Cardiac fibroblast (primary cell): ENCODE measurements at places on chromosomes 16 and 17.

- DNase-seq, result no peak
These were observed 36.3 kb upstream of the CCL2 start for GRCh38 chr17:34218748-34219147.

GRCh38 chr16:53912155-53912554, 208.2 kb downstream of the FTO start:
- no peak for DNase-seq

DNA sequence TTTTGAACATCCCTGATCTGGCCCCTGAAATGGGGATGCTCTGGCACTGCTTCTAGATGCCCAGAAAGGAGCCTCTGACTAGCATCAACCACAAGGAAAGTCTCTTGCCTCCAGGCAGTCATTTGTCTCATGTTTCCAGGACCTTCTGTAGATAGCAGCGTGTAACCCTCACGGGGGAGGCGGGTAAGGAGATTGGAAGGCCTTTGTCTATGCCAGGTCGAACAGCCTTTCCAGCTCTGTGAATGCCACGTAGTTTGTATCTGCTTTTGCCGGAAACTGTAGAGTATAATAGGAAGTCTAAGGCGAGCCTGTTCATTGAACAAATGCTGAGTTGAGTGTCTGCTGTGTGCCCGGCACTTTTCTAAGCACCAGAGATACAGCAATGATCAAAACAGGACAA, 43.9 kb upstream of the AQP8 start:
- no peak for DNase-seq

DNA sequence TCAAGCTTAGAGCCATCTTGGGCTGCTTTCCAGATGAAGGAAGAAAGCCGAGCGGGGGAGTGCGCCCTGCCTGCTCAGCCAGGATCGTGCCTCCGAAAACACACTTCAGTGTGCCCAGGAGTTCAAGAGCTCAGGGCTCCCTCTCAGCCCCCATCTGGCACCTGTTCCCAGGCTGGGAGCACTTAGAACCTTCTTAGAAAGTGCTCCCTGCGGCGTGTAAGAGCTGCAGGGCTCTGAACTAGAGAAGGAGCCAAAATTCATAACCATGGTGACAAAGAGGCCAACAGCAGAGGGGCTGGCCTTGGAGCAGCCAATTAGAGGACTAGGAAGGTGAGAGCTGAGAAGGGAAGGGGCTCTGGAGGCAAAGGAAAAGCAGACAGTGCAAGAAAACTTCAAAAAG, 59.0 kb upstream of the TNRC6C start:
- no peak for DNase-seq

- DNase-seq, result peak; percentile 32
These were observed 4.9 kb downstream of the SLC35G3 start for GRCh38 chr17:35189291-35189690.

DNA sequence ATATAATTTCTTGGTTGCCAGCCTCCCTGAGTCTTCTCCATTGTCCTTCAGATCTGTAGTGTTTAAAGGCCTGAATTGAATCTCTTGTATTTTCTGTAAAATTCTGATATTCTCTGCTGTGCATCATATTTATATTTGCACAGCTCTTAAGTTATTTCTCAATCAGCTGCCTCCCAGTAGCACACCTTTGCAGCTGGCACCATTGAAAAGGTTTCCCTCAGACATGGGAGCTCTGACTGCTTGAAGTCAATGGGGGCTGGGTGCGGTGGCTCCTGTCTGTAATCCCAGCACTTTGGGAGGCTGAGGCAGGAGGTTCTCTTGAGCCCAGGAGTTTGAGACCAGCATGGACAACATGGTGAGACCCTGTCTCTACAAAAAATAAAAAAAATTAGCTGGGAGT, 40.4 kb downstream of the PITPNC1 start:
- DNase-seq, result no peak

DNA sequence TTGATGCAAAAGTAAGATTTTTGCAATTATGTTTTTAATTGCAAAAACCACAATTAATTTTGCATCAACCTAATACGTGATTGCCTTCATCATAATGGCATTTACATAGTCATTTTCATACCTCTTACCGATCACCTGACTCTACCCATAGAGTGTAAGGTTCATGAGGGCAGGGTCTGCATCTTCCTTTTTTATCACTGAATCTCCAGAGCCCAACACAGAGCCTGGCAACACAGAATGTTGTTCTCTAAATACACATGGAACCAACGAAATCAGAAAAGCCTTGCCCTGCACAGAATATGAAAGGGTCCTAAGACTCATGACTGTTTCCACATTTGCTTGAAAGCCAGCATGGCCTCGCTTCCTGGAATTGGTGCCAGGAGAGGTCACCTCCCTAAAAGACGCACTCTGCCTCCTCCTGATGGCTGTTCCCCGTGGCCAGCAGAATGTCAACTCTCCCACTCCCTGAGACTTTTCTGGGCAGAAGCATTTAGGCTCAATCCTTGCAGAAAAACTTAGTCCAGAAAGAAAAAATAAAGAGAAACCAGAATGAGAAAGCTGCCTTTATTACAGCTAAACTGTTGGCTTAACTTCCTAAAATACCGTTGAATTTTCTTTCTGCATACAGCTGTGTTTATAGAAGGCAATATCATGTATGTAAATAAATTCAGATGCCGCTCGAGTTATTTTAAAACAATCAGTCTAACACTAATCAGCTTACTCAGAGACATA, 327.8 kb upstream of the MAF start:
- DNase-seq, result no peak

DNA sequence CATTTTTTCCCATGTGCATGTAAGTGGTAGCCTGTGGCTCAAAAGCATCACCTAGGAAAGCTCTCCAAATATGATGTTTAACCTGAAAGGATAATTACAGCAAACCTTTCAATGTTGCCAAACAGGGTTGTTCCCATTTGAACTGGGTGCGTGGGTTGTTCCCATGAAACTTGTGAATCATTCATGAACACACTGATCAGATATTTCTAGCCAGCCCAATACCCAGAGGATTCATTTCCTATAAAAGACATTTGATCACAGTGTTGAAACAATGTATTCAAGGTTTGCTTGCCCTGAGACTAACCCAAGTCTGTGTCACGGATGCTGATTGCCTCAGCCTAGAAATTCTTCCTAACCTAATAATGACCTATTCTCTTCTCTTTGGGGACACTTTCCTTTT, 12.9 kb downstream of the KRT39 start:
- peak; percentile 82 for DNase-seq

- no peak for DNase-seq
These were observed 11.5 kb downstream of the MAPT start for GRCh38 chr17:45905814-45906213.

GRCh38 chr16:78176435-78176834, 77.0 kb downstream of the WWOX start:
- DNase-seq, result no peak

GRCh38 chr16:31461921-31462804, 2.9 kb downstream of the ARMC5 start:
- no peak for DNase-seq

GRCh38 chr16:86013867-86014266, 114.9 kb downstream of the IRF8 start:
- no peak for DNase-seq

DNA sequence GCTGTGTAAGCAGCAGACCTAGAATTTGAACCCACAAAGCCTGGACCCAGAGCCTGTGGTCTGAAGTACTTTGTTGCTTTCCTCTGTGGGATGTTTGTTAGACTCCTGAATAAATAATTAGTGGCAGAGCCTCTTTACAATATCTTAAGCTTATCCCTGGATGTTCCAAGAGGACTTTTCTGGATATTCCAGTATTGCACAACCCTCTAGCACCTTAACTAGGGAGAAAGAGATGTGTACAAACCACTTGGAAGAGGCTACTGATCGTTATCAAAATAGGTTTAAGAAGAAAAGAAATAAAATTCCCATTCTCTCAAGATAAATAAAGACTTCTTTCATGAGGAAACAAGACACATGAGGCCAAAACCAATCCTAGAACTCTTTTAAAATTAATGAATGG, 632.4 kb downstream of the CDH11 start:
- DNase-seq, result no peak

DNA sequence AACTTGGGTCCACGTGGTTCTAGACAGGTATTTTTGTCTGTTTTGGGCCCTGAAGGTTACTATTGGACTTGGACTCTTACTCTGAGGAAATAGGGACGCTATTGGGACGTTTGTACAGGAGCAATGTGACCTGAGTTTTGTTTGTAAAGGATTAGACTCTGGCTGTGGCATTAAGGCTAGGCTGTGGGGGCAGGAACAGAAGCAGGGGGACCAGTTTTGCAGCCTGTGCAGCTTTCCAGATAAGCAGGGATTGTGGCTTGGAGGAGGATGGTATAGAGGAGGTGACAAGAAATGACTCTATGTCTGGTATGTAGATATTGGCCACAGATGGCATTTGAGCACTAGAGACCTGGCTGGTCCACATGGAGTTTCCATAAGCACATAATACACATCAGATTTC, 12.8 kb downstream of the NOD2 start:
- no peak for DNase-seq

DNA sequence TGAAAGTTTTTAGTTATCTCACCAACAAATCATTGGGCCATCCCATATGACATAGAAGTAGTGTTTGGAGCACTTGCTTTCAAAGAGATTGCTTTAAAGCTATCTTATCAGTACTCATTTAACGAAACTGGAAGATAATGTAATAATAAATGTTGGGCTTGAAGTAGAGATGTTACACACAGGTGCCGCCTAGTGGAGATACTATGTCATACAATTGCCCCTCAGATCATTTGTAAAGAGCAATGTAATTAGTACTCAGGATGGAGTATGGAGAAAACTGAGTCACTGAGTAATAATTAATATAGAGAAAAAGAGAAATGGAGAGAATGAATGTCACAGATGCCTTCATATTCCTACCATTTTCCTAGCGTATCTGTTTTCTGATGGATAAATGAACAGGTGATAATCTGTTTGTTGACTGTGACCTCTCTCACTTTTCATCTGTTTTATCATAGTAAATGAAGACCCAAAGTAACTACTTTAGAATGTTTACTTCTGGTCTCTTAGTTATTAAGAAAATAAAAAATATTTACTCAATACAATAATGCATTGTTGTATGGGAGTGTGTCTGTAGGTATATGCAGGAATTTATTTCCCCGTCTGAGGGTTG, 80.4 kb downstream of the EFCAB5 start:
- peak; percentile 70 for DNase-seq

- DNase-seq, result peak; percentile 74
These were observed at the start of gene NHLRC4 for GRCh38 chr16:566475-567372. NHLRC4 (plus strand) TSS chr16:567005; CDS start chr16:568048, 1,043 bp downstream.

GRCh38 chr16:70348991-70349390, 2.3 kb downstream of the DDX19A start:
- DNase-seq, result peak; percentile 83

GRCh38 chr17:76152591-76152990, 11.5 kb upstream of the FOXJ1 start:
- DNase-seq, result no peak

- no peak for DNase-seq
These were observed 22.1 kb downstream of the NUBP1 start for GRCh38 chr16:10765772-10766171.

DNA sequence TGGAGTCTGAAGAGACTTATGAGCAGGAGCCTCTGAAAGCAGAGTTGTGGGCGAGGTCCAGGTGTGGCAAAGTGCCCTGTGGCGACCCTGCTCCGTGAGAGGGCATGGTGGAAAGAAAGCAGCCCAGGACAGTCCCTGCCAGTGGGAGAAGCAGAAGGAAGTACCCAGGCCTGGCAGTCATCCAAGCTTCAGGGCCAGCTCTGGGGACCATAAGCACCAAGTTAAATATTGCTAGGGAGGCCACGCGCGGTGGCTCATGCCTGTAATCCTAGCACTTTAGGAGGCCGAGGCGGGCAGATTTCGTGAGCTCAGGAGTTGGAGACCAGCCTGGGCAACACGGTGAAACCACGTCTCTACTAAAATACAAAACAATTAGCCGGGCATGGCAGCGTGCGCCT, 4.9 kb upstream of the ASGR1 start:
- DNase-seq, result no peak
